ENCODE measurements at places on chromosomes 5 and 9.

DNA sequence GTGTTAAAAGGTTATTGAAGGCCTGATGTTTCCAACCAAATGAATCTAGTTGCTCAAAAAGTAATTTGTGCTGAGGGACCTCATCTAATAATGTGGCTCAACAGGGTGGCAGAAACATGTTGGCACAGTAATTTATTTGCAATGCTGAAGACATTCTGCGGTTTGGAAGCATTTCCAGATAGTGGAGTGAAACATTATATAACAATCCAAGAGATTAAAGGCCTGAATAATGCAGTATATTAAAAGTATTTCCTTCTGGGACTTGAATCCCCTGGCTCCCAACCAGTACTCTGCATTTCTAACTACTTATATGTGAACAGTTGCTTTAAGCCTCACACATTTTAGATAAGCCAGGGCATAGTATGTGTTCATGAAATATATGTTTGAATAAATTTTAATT is 25.9 kb upstream of the ALDH1A1 start:
- peak; percentile 69 for DNase-seq

GRCh38 chr9:6575324-6576034 is 70.0 kb downstream of the GLDC start:
- DNase-seq: no peak

- DNase-seq: no peak
These were observed 52.5 kb downstream of the FGF10 start for GRCh38 chr5:44336708-44337107.

GRCh38 chr9:122835313-122835731 is 6.9 kb upstream of the PDCL start:
- no peak for DNase-seq

- DNase-seq: no peak
These were observed 60.6 kb upstream of the TAS2R1 start for GRCh38 chr5:9690751-9691150.

- DNase-seq: no peak
These were observed 299.1 kb upstream of the TYRP1 start for GRCh38 chr9:12394105-12394504.

GRCh38 chr5:178801021-178801420 is 58.7 kb upstream of the ZNF354B start:
- DNase-seq: no peak

DNA sequence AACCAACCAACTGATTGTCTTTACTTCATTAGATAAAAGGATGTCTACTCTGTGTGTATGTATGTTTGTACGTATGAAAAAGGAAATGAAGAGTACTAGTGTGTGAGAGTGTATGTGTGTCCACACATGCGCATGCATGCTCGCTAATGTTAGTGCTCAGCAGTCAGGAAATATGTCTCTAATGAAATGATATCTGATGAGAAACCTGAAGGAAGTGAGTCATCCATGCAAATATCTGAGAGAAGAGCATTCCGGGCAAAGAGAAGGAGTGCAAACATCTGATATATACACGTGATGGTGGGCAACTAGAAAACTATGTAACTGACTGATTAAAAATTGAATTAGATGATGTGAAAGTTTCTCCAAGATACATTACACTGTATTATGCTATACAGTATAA is 29.6 kb upstream of the UGCG start:
- DNase-seq: peak; percentile 47

DNA sequence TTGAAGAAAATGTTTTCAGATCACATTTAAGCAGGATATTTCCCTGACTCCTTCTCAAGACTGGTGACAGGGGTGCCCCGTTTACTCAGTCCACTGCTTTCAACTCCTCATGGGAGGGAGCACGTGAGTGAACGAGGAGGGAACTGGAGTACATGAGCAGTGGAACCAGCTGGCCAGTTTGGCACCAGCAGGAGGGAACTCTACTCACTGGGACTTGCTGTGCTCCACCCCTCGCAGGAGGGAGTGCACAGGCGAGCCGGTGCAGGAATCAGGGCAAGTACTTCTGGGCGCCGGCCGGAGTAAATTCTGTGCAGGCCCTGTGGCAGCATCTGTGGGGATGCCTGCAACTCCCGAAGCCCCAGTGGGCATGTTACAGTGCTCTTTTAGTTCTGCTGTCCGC is 1941.1 kb upstream of the C9orf72 start:
- DNase-seq: peak; percentile 25

DNA sequence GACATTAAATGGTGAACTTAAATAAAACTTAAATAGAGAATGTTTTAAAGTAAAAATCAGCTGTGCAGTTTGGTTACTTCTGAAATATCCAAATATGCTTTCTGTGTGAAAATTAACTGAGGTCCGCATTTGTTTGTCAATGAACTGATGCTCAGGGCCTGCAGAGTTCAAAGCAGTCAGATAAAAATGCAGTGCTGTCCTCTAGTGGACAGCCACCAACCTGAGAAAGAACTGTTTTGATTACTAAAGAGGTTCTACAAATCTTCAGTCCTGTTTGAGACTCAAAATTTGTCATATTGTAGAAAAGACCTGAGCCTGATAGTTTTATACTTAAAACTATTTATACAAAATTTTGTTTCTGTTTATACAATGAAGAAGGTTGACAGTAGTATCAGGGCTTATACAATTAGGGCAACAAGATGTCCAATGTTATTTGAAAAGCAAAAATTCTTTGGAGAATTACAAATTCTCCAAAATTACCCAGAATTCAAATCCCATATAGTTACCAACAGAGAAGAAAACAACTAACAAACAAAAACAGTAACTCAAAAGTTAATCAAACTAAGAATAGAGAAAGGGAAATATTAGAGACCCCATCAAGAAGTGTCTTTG is 232.3 kb upstream of the TBCA start:
- peak; percentile 31 for DNase-seq

DNA sequence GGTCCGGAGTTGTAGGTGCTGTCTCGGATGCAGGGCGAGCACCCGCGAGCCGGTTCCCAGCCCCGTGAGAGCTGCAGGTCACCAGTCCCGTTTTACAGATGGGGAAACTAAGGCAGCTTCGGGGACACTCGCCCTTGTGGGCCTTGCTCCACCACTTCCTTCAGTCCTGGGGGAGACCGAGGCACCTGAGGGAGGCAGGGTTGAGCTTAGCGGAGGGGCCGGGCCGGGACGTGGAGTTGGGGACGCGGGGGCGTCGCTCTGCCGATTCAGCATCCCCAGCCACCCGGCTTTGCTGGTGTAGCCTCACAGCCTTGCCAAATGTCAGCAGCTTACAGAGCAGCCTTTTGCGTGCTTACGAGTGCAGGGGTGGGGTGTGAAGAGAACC is 530 bp downstream of the BBLN start:
- no peak for DNase-seq

GRCh38 chr9:69599232-69599971 is 72.8 kb downstream of the APBA1 start:
- DNase-seq: no peak

DNA sequence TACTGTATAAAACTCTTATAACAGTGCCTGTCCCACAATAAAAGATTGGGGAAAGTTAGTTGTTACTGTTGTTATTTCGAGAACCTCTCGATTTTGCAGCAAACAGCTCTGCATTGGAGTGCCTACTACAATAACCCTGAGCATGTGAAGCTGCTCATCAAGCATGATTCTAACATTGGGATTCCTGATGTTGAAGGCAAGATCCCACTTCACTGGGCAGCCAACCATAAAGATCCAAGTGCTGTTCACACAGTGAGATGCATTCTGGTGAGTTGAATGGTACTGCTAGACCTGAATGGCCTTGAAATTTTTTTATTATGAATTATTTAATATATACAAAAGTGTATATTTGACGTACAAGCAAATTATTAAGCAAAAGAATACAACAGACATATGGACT is 123.2 kb downstream of the TEX10 start:
- no peak for DNase-seq

GRCh38 chr5:146796144-146796543 is 82.4 kb downstream of the PPP2R2B start:
- no peak for DNase-seq

DNA sequence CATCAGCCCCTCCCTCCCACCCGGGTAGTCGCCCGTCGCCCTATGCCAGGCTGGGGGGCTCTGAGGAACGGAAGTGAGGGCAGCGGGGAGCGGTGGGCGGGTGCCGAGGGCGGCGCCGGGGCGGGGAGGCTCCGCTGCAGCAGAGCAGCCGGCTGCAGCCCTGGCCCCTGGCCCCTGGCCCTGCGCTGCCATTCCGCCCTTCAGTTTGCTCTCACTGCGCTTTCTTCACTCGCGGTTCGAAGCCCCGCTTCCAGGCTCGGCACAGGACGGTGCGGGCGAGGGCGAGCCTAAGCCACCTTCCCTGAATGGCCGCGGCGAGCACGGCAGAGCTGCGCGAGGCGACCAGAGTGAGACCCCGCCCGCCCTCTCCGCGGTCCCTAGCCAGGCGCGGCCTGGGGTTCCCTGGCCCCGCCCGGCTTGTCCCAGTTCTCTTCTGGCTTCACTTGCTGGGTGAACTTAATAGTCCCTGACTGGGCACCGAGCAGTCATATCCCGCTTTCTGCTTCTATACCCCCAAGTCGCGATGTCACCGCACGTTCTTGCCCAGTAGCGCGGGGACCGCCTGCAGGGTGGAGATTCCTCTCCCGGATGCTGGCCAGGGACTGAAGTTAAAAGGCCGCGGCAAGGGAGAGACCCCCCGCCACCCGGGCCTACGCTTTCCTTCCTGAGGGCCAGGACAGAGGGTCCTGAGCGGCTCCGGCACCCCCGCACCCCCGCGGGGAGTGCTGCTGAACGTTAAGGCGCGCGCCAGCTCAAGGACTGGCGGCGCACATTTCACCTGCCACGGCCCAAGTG is 623 bp upstream of the TRIM36 start:
- no peak for DNase-seq

GRCh38 chr9:128877852-128878251 is 3.9 kb downstream of the KYAT1 start:
- no peak for DNase-seq

- DNase-seq: no peak
These were observed 135.1 kb downstream of the DAB2IP start for GRCh38 chr9:121786543-121786948.

DNA sequence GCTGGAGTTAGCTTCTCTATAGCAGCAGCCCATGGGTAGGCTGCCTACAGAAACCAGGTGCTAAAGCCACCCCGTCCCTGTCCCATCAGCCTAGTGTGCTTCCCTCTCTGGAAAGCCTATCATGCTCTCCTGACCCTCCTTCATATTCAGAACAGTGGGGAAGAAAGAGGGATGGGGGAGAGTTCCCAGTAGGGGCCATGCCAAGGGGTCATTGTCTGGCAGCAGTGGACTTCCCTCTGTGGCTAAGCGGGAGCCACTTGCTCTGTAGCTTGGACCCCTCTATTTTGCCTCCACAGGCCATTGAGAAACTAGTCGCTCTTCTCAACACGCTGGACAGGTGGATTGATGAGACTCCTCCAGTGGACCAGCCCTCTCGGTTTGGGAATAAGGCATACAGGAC is 17.5 kb downstream of the PTPA start:
- no peak for DNase-seq

GRCh38 chr9:15249981-15250380 is 57.0 kb downstream of the TTC39B start:
- DNase-seq: no peak

- DNase-seq: no peak
These were observed 25.8 kb downstream of the UGT3A2 start for GRCh38 chr5:36040651-36041536.

- DNase-seq: no peak
These were observed 55.2 kb upstream of the PDE8B start for GRCh38 chr5:77155179-77155785.

DNA sequence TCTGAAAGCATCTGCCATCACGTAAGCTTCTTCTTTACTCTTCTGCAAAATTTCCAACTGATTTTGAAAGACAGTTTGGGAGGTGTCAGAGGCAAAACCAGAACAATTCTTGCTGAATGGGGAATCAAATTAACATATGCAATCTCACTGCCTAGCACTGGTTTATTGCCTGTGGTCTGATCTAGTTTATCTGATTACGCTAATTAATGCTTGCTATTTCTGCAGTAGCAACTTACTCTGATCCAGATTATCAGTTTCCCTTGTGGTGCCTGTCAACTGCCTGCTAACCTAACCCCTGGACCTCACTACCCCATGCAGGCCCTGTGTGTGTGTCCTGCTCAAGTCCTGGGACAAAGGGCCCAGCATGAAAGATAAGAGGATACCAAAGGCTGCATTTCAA is 40.3 kb downstream of the CCDC125 start:
- no peak for DNase-seq

DNA sequence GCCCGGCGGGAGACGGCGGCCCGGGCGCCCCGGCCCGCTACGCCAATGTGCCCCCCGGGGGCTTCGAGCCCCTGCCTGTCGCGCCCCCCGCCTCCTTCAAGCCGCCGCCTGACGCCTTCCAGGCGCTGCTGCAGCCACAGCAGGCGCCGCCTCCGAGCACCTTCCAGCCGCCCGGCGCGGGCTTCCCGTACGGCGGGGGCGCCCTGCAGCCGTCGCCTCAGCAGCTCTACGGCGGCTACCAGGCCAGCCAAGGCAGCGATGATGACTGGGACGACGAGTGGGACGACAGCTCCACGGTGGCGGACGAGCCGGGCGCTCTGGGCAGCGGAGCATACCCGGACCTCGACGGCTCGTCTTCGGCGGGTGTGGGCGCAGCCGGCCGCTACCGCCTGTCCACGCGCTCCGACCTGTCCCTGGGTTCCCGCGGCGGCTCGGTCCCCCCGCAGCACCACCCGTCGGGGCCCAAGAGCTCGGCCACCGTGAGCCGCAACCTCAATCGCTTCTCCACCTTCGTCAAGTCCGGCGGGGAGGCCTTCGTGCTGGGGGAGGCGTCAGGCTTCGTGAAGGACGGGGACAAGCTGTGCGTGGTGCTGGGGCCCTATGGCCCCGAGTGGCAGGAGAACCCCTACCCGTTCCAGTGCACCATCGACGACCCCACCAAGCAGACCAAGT is 723 bp downstream of the SNX18 start:
- no peak for DNase-seq

DNA sequence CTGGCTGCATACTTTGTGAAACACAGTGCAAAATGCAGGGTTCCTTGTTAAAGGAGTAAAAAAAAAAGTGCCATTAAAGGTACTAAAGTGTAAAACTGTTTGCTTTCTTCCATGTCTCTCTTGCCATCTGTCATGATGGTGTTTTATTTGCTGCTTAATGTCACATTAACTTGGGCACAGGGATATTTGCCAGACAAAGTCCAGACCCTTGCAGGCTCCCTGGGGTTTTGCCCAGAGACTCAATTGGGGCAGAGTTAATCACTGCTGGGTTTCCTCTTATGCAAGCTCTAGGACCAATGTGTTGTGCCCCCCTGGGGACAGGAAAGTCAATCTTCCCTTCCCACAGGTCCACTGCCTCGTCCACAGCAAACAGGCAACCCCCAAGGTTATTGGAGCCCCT is 274.3 kb upstream of the SGCD start:
- DNase-seq: no peak

- no peak for DNase-seq
These were observed 43.9 kb downstream of the PRRT1B start for GRCh38 chr9:131589124-131589711.

Measured in H4 (cell line).